Immature natural killer cell (primary cell): ENCODE measurements at places on chromosomes 2 and 18. TPM values are rescaled to one million over a fixed set of nuclear protein-coding genes. Genes with fewer than 3 reads are reported as not detected.
A peak's percentile ranks its signal among the peaks of the same experiment; 100 is the strongest.

- no peak overlapping the region for H3K27ac ChIP-seq
- H3K4me3 ChIP-seq = no peak overlapping the region
- no peak for DNase-seq
- no peaks in the 10 kb centered on the region for H3K36me3 ChIP-seq
- no peaks in the 10 kb centered on the region for H3K27me3 ChIP-seq
Measured at GRCh38 chr18:39661856-39662366, 2096.3 kb upstream of the CELF4 start.

DNA sequence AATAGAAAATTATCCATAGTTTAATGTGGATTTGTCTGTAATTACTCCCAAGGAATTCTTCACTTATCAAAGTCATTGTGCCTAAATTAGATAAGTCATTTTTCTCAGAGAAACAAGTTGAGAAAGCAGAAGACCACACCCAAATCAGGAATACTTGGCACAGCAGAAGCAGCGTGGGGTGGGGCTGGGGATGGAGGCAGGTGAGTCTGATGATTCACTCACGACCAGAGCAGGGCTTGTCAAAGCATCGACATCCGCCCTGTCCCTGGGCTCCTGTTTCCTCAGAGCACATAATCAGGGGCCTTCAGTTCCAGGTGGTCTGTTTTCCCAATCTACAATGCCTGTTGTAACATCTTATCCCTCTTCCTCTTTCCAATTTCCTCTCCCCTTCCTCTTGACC lies 31.5 kb upstream of the COLEC12 start:
- no peaks in the 10 kb centered on the region for H3K36me3 ChIP-seq
- H3K4me3 ChIP-seq = no peak overlapping the region
- H3K4me1 ChIP-seq = no peaks in the 10 kb centered on the region
- no peaks in the 10 kb centered on the region for H3K27me3 ChIP-seq

DNA sequence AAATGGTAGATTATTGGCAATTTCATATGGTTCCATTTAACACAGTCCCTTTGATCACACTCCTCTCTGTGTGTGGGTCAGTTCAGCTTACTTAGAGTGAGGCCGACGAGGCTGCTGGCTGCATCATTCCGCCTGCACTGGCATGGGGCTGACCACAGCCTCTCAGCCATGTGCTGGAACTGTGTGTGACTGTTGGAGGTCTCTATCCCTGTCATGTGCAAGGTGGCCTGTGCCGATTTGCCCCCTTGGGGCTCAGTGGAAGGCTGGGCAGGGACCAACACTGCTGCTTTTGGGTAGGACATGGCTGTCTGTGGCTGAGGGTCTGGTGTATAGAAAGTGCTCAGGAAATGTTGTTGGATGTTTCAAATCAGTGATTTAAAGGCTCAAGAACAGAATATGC lies 454.0 kb upstream of the HS6ST1 start:
- H3K27ac ChIP-seq = no peak overlapping the region
- no peaks in the 10 kb centered on the region for H3K4me1 ChIP-seq
- DNase-seq = no peak
- no peaks in the 10 kb centered on the region for H3K36me3 ChIP-seq

- no peaks in the 10 kb centered on the region for H3K4me1 ChIP-seq
- peaks cover 8% of the 10 kb centered on the region for H3K36me3 ChIP-seq
- no peaks in the 10 kb centered on the region for H3K27me3 ChIP-seq
- no peak for DNase-seq
- no peak overlapping the region for H3K4me3 ChIP-seq
Measured at GRCh38 chr2:175103191-175103590, 64.8 kb downstream of the ATF2 start.

GRCh38 chr2:152251811-152252210 lies 76.2 kb upstream of the STAM2 start:
- DNase-seq = no peak
- no peak overlapping the region for H3K4me3 ChIP-seq
- no peaks in the 10 kb centered on the region for H3K4me1 ChIP-seq
- peaks cover 1% of the 10 kb centered on the region for H3K27me3 ChIP-seq
- H3K36me3 ChIP-seq = no peaks in the 10 kb centered on the region

DNA sequence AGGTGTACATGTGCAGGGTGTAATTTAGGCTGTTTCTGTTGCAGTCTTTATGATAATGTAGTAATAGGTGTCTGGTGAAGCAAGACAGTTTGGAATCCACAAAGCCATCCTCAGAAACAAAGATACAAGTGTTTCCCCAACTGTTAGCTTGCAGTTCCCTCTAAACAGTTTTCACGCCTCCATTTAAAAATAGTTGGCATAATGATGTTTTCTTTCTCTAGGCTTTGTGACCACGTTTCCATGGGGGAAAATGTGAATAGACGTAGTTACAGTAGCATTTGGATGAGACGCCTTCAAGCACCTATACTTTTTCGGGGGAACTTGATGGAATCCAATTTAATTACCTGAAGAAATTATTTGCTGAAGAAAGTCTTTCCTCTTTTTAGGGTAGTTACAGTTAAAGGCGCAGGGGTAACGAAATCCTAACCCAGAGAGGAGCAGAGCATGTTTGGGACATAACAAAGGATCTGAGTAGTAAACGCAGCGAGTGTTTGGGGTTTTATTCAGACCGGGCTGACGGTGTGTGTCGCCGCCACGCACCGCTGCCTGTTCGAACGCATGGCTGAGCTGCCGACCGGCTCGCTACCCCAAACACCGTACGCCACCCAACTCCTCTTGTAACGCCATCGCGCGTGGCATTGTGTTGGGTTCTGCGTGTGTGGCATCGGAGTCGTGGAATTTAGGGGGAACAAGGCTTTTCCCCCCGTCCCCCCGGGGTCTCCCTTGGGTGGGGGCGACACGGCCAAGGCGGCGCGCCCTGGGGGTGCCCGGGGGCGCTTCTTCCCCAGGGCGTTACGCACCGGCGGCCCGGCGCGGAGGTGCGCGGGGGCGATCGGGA lies 681 bp upstream of the NRP2 start:
- DNase-seq = no peak
- peaks cover 31% of the 10 kb centered on the region for H3K27me3 ChIP-seq
- H3K27ac ChIP-seq = no peak overlapping the region
- no peaks in the 10 kb centered on the region for H3K36me3 ChIP-seq
- no peaks in the 10 kb centered on the region for H3K4me1 ChIP-seq

GRCh38 chr2:217462121-217462520 lies 540.7 kb downstream of the TNS1 start:
- no peak for DNase-seq
- no peaks in the 10 kb centered on the region for H3K36me3 ChIP-seq
- H3K4me3 ChIP-seq = no peak overlapping the region
- H3K27me3 ChIP-seq = peaks cover 2% of the 10 kb centered on the region

- no peak for DNase-seq
- H3K4me1 ChIP-seq = peaks cover 7% of the 10 kb centered on the region
- H3K27ac ChIP-seq = no peak overlapping the region
- no peak overlapping the region for H3K4me3 ChIP-seq
- peaks cover 4% of the 10 kb centered on the region for H3K36me3 ChIP-seq
- H3K27me3 ChIP-seq = no peaks in the 10 kb centered on the region
Measured at GRCh38 chr2:98743835-98744234, 12.9 kb upstream of the MGAT4A start.

GRCh38 chr2:98795891-98796676 lies 65.2 kb upstream of the MGAT4A start:
- H3K36me3 ChIP-seq = no peaks in the 10 kb centered on the region
- no peak overlapping the region for H3K27ac ChIP-seq
- no peak for DNase-seq
- peaks cover 2% of the 10 kb centered on the region for H3K27me3 ChIP-seq
- H3K4me1 ChIP-seq = no peaks in the 10 kb centered on the region

DNA sequence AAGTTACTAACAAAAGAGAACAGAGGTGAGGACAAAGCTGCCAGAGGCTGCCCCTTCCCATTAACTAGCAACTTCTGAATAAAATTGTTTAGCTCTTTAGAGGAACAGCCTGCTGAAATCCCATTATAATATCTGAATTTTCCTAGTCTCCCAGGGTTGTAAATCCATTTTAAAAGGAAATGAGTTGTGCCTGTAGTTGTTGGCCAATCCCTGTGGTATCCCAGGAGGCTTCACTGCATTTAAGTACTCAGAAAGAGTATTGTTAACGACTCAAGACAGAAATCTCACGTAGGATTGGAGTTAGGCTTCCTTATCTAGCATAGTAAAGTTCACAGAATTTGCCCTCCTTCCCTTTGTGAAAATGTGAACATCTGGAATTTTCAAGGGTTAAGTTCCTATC lies 8.9 kb downstream of the LAPTM4A start:
- H3K27ac ChIP-seq = no peak overlapping the region
- H3K4me1 ChIP-seq = peaks cover 10% of the 10 kb centered on the region
- H3K4me3 ChIP-seq = no peak overlapping the region
- H3K27me3 ChIP-seq = no peaks in the 10 kb centered on the region
- no peak for DNase-seq

GRCh38 chr18:12837747-12838146 lies 46.3 kb downstream of the PTPN2 start:
- peak overlapping the region; percentile 94 for H3K27ac ChIP-seq
- H3K27me3 ChIP-seq = peaks cover 14% of the 10 kb centered on the region
- peaks cover 83% of the 10 kb centered on the region for H3K4me1 ChIP-seq
- peak overlapping the region; percentile 86 for H3K4me3 ChIP-seq

DNA sequence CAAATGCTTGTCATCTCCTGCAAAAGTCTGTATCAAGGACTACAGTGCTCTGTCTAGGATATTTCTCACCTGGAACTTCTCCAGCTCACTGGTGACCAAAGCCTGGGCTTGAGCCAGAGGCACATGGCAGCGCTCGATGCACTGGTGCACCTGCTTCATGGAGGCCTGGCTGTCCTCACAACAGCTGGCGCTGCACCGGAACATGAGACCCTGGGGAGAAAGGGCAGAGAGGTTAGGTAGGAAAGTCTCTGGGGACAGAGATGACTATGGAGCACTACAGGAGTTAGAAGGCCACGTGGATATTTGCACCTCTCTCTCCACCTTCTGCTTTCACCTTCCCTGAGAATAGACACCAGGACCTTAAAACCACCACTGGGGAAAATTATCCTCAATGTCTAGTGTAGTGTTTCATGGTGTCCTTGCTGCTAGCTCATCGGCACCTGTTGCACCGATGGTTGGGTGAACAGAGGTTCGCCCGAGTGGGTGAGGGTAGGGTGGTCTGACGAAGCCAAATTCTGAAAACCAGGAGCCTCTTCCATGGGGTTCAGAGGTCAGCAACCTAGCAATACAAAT lies 1.0 kb downstream of the FAM136A start:
- H3K27ac ChIP-seq = peak overlapping the region; percentile 93
- peaks cover 20% of the 10 kb centered on the region for H3K4me1 ChIP-seq
- peak overlapping the region; percentile 95 for H3K4me3 ChIP-seq
- H3K36me3 ChIP-seq = peaks cover 10% of the 10 kb centered on the region

GRCh38 chr18:44680273-44681075 lies at the start of gene SETBP1:
Gene SETBP1, plus strand, starts transcription at chr18:44680888. Its CDS starts 20,459 bp downstream, at chr18:44701347.
- peaks cover 9% of the 10 kb centered on the region for H3K27me3 ChIP-seq
- no peak within 1 kb of the TSS for H3K4me3 ChIP-seq
- DNase-seq = peak; percentile 56
- no peaks in the 10 kb centered on the region for H3K36me3 ChIP-seq

DNA sequence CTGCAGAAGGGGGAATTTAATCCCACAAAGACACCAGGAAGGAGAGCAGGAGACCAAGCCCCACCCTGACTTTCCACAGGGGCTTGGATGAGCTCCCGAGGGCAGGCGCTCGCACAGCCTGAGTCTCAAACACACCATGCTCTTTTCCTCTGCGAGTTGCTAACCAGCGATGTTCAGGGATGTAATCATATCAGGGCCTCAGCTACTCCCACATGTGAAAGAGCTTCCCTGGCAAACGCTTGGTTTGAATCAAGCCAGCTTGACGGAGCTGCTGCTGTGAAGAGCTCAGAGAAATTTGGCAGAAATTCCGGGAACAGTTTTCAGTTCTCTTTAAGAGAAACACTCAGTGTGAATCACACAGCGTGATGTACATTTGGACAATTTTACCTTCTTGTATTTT lies 385.8 kb downstream of the GALR1 start:
- peaks cover 13% of the 10 kb centered on the region for H3K36me3 ChIP-seq
- no peaks in the 10 kb centered on the region for H3K4me1 ChIP-seq
- peaks cover 13% of the 10 kb centered on the region for H3K27me3 ChIP-seq
- no peak overlapping the region for H3K4me3 ChIP-seq
- DNase-seq = no peak
- H3K27ac ChIP-seq = no peak overlapping the region

- DNase-seq = peak; percentile 42
- peaks cover 7% of the 10 kb centered on the region for H3K27me3 ChIP-seq
- peaks cover 4% of the 10 kb centered on the region for H3K36me3 ChIP-seq
Measured at GRCh38 chr2:144328938-144329337, 191.0 kb downstream of the ZEB2 start.

GRCh38 chr2:1673160-1673944 lies 71.0 kb downstream of the PXDN start:
- no peak overlapping the region for H3K4me3 ChIP-seq
- no peaks in the 10 kb centered on the region for H3K36me3 ChIP-seq
- DNase-seq = no peak
- H3K27ac ChIP-seq = no peak overlapping the region

DNA sequence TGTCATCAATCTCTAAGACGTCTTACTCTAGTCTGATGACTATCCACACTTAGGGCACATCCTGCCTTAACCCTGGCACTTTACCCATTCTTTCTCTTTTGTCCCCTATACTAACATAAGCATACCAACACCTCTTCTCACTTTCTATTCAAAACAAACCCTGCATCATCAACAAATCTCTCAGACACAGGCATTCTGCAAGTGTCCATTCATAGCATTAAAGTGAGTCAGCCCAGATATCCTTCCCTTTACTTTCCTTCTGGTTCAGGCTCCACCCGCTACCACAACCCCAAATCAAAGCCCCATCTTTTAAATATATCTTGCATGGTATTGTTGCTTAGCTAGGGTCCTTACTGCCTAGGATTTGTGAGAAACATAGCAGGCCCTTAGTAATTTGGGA lies 3.8 kb downstream of the GRB14 start:
- H3K27me3 ChIP-seq = peaks cover 4% of the 10 kb centered on the region
- H3K36me3 ChIP-seq = no peaks in the 10 kb centered on the region
- H3K4me1 ChIP-seq = no peaks in the 10 kb centered on the region

GRCh38 chr2:217722883-217723472 lies 279.8 kb downstream of the TNS1 start:
- H3K4me1 ChIP-seq = no peaks in the 10 kb centered on the region
- DNase-seq = no peak
- no peak overlapping the region for H3K4me3 ChIP-seq
- no peaks in the 10 kb centered on the region for H3K36me3 ChIP-seq
- H3K27ac ChIP-seq = no peak overlapping the region

SLC38A11 gene
- polyA plus RNA-seq = not detected

ABCA12 gene
- polyA plus RNA-seq = not detected

RAD51AP2 gene
- not detected for polyA plus RNA-seq
